CD4-positive, alpha-beta T cell treated with Interleukin-17A for 1 hour (primary cell): ENCODE measurements at places on chromosomes 1 and 21.

DNA sequence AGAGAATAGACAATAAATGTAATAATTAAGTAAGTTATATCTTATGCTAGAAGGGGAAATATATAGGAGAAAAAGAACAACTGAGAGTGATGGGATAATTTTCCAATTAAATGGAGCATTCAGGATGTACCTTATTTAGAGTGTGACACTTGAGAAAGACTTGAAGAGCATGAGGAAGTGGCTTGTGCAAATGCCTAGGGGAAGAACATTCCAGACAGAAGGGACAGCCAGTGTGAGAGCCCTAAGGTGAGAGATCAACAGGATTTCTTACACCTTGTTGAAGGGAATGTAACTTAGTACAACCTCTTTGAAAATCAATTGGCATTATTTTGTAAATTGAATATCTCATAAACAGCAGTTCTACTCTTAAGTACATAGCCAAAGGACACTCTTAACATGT is 28.8 kb upstream of the TSPAN2 start:
- DNase-seq, result no peak

DNA sequence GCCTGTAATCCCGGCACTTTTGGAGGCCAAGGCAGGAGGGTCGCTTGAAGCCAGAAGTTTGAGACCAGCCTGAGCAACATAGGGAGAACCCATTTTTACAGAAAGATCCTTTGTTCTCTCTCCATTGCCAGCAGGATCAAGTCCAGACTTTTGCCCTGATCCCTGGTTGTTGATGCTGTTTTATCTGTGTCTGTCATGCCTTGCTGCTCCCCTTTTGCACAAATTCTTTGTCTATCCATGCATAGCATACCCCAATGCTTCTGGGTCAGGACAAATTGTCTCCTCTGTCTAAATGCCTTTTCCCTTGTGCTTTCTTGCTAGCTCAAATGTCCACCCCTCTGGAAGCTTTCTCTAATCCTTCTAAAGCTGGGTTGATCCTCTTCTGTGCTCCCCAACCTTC is 25.3 kb upstream of the FAAH start:
- no peak for DNase-seq

DNA sequence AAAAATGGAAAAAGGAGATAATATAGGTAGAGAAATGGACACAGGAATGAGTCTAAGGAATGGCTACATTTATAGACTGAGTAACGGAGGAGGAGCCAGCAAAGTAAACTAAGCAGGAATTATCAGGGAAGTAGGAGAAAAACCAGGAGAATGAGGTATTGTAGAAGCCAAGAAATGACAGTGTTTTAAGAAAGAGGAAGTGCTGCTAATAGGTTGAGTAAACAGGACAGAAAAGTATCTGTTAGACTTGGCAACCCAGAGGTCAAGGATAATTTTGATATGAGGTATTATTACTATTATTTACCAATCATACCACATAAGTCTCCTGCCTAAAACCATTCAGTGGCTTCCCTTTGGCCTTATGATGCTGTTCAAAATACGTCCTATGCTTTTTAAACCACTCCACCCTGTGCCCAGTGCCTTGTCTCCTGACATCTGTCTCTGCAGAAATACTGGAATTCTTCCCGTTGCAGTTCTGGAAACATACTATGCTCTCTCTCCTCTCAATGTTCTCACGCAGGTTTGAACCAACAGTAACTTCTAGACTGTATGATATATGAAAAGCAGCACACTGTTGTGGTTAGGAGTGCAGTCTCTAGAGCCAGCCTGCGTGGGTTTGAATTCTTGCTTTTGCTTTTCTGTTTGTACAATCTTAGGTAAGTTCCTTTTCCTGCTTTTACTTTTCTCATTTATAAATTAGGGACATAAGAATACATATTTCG is 24.6 kb upstream of the NEK7 start:
- no peak for DNase-seq

DNA sequence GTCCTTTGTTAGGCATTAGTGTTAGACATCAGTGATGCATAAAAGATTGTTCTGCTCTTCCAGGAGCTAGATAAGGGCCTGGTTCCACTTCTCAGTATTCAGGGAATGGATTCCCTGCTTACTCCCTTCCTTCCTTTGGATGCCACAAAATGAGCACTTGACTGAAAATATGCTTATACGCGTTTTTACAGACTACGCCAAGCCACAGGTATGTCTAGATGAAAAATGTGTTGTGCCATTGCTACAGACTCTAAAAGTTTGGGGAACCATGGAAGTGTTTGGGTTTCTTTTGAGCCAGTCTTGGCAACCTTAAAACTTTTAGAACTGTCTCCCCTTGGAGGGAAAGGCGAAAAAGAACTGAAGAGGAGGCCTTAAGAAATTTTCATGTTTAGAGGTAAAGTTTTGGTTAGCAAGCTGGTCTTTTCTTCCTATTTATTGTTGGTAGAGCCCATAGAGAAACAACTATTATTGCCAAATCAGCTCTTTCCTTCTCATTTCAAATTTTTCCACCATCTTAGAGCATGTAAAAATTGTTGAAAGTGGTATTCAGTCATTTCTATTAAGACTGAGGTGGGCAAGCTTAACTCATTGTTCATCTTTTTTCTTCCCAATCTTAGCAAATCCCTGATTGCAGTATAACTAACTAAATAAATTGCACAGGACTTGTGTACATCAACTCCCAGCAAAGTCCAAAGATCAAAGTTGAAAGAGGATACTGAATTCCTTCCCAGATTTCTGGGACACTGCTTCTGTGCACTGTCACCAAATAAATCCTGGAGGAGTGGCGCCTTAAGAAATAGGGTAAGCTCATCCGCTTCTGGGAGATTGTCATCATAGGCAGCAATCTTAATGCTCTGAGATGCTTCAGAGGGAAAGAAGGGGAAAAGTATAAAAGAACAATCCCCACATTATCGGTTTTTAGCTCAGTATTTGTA is 18.9 kb downstream of the FGGY start:
- DNase-seq, result no peak

GRCh38 chr1:203467550-203467921 is 8.1 kb upstream of the PRELP start:
- no peak for DNase-seq

DNA sequence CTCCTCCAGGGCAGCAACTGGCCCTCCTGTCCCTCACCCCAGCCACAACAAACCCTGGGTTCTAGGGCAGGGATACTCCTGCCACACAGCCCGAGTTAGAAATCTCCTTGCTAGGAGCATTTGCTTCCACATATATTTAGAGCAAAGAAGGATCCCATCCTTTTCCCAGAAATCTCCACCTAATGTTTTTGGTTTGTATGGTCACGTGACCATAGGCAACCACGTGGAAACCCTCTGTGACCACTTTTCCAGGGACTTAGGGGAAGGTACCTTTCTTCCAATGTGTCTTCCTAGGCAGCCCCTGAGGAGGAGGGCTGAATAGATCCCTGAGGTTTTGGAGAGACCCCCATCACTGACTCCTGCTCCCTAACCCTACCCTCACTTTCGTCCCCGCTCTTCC is 25.5 kb downstream of the VANGL2 start:
- no peak for DNase-seq

DNA sequence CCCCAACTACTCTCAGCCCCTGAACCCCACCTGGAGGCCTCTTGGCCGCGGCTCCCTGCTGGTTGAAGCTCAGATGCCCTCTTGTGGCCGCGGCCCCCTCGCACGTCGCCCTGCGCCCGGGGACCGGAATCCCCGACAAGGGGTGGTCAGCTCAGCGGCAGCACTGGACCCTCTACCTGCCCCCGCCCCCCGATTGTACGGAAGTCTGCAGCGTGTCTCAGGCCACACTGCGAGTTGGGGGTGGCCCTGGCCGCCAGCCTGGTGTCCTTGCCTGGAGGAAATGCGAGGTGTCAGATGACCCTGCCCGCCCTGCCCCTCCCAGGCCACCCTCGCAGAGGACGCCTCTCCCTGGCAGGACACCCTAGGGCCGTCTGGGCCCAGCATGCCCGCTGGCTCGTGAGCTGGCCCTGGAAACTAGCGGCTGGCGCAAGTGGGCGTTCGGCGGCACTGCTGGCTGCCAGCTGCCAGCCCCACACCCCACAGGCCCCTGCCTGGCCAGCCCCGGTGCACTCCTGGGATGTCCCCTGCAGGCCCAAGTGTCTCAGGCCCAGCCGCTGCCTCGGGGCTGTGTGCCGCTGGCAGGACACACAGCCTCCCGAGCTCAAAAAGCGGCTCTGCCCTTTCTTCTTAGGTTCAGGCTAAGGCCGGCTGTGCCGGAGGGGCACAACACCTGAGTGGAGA is 60.8 kb downstream of the EDN2 start:
- no peak for DNase-seq

GRCh38 chr1:112335351-112335750 is 60.7 kb upstream of the CTTNBP2NL start:
- no peak for DNase-seq

DNA sequence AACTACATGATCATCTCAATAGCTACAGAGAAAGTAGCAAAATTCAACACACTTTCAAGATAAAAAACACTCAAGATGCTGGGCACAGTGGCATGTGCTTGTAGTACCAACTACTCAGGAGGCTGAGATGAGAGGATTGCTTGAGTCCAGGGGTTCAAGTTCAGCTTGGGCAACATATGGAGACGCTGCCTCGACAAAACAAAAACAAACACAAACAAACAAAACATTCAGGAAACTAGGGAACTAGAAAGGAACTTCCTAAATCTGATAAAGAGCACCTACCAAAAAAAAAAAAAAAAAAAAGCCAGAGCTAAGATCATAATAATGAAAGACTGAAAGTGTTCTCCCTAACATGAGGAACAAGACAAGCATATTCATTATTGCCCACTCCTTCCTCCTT is 22.8 kb upstream of the RNF186 start:
- no peak for DNase-seq

- no peak for DNase-seq
Measured at GRCh38 chr1:40740039-40740996, 43.3 kb upstream of the KCNQ4 start.

- DNase-seq, result no peak
Measured at GRCh38 chr1:201954263-201955008, 867 bp upstream of the TIMM17A start.

DNA sequence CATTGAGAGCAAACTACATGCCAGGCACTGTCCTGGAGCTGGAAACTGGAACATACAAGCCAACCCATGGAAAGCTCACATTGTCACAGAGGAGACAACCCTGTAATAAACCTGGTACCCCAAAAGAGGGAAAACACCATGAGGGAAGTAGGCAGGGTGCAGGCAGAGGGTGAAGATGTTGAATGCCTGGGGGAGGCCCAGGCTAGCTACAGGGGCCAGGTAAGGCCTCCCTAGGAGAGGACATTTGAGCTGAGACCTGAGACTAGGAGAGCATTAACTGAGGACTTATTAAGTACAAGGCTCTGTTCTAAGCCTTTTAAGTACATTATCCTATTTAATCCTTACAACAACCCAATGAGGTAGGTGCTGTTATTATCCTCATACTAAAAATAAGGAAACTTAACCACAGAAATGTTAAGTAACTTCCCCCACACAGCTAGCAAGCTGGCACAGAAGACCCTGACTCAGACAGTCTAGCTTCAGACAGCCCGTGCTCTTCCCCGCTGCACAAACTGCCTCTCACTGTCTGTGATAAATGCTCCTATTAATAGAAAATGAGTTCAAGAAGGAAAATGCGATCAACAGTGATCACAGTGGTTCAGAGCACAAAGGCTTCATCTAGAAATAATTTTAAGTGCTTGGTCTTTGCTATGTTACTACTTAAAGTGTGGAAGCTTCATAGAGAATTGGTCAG is 41.8 kb downstream of the ZNF281 start:
- DNase-seq, result no peak

GRCh38 chr1:1937549-1938275 is 18.6 kb upstream of the TMEM52 start:
- DNase-seq, result no peak
